ENCODE measurements at places on chromosomes 5 and 9. TPM values are rescaled to one million over a fixed set of nuclear protein-coding genes. Genes with fewer than 3 reads are reported as not detected.
A peak's percentile ranks its signal among the peaks of the same experiment; 100 is the strongest.

DNA sequence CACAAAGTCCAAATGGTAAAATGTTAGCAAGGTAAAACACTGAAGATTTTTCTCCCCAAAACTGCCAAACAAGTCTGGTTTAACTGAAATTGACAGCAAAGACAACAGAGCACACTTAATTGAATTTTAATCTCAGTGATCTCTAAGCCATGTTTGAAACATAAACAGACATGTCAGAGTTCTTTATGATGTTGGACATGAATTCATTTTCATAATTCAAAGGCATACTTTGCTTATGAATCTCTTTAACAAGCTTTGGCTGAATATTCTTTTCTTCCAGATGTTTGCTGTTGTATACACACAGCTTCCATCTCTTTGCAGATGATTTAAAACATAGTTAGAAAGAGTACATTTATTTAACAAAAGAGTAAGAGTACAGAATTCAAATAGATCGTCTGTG lies 509.1 kb downstream of the RAB3C start:
- no peak for DNase-seq

BTNL8 gene
- total RNA-seq, result 7.0 TPM

OCLN gene
- total RNA-seq, result 17.5 TPM

GRCh38 chr5:175444905-175445456 lies 999 bp upstream of the DRD1 start:
- DNase-seq, result no peak

PPP3R2 gene
- total RNA-seq, result not detected

NR5A1 gene
- total RNA-seq, result not detected

DNA sequence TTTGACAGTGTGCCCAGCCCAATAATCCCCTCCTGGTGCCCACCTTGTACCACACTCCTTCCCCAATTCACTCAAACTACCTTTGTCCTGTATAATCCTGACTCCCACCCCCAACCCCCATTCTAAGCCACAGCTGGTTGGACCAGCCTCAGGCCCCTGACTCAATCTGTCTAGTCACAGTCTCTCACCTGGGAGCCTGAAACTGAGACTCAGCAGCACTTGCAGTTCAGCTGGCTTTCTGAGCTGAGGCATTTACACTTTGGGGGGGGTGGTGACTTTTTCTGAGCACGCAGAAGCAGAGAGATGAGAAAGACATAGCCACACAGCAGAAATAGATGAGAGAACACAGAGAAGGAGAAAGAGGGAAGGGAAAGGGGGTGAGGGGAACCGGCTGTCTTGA lies 247.3 kb downstream of the MAN2A1 start:
- no peak for DNase-seq

ZNF189 gene
- 7.0 TPM for total RNA-seq

- DNase-seq, result no peak
These were observed 108.5 kb downstream of the ZSWIM6 start for GRCh38 chr5:61440596-61440995.

DNA sequence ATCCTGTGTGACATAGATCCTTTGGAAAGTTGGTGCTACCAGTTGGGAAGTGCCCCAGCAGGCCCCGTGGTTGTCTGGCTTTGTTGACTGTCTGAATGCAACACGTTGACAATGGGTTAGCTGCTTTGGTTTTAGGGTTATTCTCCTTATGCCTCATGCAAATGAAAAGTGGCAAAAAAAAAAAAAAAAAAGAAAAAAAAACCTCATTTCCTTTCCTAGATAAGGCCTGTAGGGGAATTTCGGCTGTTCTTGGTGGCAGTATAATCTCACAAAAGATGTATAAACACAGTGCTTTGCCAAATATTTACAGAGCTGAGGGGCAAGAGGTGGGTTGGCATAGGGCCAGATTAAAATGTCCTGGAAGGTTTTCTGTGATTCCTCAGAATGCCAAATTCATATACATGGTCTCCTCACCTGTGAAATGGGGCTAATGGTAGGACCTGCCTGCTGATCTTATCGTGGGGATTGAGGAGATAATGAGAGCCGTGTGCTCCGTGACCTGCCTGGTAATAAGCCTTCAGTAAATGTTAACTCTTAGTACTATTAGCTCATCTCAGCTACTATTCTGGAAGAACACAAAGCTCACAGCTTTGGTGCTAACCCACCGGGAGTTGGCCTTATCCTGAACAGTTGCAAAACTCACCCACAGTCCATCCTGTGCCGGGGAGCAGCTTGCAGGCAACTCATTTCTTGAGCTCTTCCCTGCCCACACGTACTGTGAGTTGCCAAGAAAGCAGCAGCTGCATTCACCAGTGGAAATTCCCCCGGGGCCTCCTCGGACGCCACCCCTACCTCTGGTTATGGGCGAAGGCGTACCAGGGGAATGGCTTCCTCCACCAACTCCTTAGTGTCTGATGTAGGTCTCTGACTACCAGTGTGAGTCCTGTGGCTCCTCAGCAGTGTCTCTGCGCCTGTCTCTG lies 220.3 kb downstream of the NR3C1 start:
- DNase-seq, result peak; percentile 32

PRLR gene
- total RNA-seq, result 11.7 TPM

TUSC1 gene
- 15.8 TPM for total RNA-seq

Data from stomach (tissue), 19 donors.